ENCODE measurements at places on chromosomes 13 and 19.
A peak's percentile ranks its signal among the peaks of the same experiment; 100 is the strongest.

- DNase-seq, result no peak
These were observed 2.2 kb downstream of the HCST start for GRCh38 chr19:35904311-35905068.

DNA sequence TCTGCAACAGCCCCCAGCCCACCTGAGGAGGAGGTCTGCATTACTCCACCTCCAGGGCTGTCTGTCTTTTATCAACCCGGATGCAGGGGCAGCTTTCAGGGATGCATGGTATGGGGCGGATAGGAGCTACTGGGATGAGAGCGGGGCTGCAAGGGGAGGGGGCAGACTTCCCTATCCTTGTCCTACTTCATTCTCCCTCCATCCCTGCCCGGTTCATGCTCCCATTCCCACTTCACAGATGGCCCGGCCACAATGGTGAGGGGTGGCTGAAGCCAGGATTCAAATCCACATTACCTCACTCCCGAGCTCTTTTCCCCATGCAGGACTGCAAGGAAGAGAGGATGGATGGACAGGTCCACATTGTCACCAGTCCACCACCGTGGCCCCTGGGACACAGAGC is 40.5 kb upstream of the VSTM2B start:
- DNase-seq, result no peak

GRCh38 chr13:33349288-33349985 is 63.9 kb upstream of the STARD13 start:
- DNase-seq, result no peak

- DNase-seq, result peak; percentile 87
These were observed 17.3 kb downstream of the PLD3 start for GRCh38 chr19:40365613-40366401.

DNA sequence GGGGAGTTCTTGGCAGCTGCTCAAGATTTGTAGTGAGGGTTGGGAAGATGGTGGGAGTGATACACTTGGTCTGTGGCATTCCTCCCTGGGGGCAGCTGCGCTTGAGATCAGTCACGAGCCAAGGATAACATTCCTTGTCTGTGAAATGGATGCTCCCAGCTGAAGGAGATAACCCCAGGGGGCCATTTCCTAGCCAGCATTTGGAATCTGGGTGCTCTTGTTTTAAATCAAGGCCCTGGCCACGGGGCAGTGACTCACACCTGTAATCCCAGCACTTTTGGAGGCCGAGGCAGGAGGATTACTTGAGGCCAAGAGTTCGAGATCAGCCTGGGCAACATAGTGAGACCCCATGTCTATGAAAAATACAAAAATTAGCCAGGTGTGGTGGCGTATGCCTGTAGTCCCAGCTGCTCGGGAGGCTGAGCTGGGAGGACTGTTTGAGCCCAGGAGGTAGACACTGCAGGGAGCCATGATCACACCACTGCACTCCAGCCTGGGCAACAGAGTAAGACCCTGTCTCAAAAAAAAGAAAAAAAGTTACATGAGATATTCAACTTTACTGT is 4.6 kb downstream of the PKN1 start:
- no peak for DNase-seq

DNA sequence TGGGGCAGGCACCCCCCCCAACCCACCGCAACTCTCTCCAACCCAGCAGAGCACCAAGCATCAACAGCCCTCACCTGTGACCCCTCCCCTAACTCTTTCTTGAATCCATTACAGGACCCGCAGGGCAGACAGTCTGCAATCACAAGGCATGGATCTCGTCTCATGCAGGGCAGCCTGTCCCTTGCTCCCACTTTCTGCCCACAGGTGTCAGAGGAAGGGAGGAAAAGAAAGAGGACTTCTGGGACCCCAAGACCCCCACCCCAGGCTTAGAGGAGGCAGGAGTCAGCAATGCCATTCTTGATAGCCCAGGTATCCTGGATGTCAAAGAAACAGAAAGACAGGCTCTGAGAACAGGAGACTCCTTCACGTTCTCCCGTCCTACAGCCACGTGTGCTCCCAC is 47.4 kb upstream of the TUBGCP3 start:
- DNase-seq, result no peak

DNA sequence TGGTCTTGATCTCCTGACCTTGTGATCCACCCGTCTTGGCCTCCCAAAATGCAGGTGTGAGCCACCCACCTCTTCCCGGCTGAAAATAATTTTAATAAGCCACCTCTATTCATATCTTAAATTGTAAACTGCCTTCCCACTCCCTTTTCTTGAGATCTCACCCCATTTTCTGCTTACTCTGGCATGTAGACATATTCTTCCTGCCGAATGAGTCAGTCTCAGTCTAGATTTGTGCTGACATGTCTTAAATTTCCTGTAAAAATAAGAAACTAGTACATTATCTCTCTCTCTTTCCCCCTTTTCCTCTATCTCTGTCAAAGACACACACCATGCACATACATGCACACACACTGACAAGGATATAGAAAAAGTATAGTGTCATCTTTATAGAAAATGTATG is 60.9 kb downstream of the THSD1 start:
- no peak for DNase-seq

- no peak for DNase-seq
These were observed 1.3 kb downstream of the CARM1 start for GRCh38 chr19:10872546-10873107.

DNA sequence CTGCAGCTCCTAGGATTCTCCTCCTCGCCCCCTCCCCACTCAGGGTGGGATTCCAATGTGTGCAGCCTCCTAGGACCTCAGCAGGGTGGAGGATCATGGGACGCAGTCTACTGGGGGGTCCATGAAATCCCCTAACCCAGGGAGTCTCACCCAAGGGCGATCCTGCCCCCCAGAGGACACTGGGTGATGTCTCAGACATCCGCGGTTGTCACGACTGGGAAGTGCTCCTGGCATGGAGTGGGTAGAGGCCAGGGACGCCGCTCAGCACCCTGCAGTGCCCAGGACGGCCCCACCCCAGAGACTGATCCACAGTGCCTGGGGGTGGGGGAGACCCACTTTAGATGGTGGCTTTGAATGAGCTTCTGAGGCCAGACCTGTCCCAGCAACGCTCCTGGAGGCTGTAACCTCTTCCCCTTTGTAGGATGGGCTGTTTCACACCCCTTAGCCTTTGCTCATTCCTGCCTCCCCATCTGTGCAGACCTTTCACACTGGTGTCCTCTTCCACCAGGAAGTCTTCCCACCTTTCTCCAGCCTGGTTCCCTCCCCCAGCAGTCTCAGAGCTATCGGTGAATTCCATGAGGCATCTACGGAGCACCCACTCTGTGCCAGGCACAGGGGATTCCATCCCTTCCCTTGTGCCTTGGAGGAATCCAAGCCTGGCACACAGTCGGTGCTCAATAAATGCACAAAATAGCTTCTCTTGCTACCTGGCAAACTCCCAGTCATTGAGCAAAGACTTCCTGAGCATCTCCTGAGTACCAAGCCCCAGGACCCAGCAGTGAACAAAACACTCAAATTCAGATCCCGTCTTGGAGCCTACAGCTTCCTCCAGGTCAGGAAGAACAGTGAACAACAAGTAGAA is 10.5 kb downstream of the SMIM24 start:
- DNase-seq, result no peak

GRCh38 chr19:28428663-28429348 is 784.1 kb downstream of the UQCRFS1 start:
- DNase-seq, result no peak

GRCh38 chr19:48796298-48797083 is 14.3 kb downstream of the BCAT2 start:
- no peak for DNase-seq

GRCh38 chr13:113639616-113640262 is 18.3 kb downstream of the ATP4B start:
- no peak for DNase-seq

DNA sequence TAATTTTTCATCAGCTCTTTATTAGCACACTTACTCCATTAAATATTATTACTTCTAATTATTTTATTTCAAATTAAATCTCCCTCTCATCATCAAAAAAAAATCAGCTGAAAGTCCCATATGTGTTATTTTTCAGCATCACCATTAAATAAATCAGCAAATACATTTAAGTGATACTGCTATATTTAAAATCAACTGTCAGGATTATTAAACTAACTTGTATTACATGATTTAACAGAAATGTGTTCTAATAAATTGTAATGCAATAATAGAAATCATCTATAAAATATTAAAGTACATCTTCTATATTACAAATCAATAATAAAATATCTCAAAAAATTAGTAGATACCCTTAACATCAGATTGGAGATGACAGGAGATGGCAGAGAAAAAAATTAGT is 538.6 kb upstream of the MIR17HG start:
- no peak for DNase-seq

- no peak for DNase-seq
These were observed 30.1 kb downstream of the KLF12 start for GRCh38 chr13:74103970-74104555.

DNA sequence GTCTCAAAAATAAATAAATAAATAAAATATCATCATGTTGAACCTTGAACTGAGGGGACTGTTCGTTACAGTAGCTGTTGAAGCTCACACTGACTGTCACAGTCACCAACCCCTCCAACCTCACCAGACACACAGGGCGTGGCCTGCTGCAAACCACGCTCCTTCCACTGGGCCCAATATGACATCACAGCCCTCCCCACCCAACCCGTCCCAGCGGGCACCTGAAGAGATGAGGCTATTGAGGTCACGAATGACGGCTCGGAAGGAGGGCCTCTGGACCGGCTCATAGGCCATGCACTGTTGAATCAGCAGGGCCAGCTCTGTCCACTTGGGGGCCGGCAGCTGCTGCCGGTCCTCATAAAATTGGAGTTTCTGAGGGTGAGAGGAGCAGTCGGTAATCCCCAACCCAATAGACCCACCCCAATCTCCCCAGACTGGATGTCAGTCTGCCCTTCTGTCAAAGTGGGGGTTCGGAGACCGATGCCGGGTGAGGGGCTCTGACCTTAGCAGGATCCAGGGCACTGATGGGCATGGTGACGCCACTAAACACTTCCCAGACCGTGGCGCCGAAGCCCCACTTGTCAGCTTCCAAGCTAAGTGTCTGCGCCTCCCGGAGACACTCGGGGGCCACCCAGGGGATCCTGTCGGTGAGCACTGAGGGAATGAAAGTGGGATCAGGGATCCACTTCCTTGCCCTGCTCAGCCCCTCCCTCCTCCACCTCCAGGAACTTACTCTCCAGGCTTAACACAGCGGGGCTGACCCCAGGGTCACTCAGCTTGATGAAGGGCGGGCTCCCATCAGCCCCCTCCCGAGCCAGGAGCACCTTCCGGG is 13.2 kb downstream of the JAK3 start:
- no peak for DNase-seq

DNA sequence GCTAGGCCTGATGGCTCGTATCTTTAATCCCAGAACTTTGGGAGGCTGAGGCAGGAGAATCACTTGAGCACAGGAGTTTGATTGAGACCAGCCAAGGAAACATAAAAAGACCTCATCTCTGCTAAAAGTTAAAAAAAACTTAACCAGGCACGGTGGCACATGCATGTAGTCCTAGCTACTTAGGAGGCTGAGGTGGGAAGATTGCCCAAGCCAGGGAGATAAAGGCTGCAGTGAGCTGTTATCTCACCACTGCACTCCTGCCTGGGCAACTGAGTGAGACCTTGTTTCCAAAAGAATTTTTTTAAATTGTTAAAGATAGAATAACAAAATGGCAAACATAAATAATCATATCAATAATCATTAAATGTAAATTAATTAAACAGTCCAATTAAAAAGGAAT is 365.8 kb downstream of the MTUS2 start:
- peak; percentile 73 for DNase-seq

GRCh38 chr13:79799059-79799867 is 318.3 kb downstream of the NDFIP2 start:
- DNase-seq, result no peak

DNA sequence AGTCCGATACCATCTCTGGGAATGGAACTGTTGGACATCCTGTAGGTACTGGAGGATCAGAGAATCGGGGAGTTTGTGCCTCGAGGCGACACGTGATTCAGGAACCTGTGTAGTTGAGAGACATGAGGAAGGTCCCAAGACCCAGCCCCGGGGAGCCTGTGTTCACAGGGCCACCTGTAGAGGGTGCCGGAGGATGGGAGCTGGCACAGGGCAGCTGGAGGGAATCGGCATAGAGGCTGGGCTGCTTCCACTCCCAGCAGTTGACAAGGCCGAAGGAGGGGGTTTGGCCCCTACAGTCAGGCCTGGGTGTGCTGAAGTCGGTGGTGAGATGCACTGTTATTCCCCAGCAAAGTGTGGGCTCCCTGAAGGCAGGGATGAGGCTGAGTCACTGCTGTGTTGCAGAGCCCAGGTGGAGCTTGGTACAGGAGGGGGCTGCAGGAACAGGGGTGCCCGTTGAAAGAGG is 2.5 kb upstream of the ISYNA1 start:
- DNase-seq, result no peak

DNA sequence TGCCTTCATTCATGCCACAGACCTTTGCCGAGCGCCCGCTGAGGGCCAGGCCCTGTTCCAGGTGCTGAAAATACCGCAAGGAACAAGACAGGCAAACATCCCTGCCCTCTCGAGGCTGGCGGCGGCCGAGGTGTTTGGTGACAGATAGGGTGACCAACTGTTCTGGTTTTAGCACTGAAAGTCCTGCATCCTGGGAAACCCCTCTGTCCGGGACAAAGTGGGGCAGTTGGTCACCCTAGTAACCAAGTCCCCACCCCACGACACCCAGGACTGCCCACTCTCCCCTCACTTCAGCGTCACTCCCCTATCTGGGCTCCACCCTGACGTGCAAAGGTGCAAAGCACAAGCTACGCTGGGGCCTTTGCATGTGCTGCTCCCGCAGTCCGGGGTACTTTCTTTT is 17.3 kb downstream of the ZBTB7A start:
- no peak for DNase-seq

DNA sequence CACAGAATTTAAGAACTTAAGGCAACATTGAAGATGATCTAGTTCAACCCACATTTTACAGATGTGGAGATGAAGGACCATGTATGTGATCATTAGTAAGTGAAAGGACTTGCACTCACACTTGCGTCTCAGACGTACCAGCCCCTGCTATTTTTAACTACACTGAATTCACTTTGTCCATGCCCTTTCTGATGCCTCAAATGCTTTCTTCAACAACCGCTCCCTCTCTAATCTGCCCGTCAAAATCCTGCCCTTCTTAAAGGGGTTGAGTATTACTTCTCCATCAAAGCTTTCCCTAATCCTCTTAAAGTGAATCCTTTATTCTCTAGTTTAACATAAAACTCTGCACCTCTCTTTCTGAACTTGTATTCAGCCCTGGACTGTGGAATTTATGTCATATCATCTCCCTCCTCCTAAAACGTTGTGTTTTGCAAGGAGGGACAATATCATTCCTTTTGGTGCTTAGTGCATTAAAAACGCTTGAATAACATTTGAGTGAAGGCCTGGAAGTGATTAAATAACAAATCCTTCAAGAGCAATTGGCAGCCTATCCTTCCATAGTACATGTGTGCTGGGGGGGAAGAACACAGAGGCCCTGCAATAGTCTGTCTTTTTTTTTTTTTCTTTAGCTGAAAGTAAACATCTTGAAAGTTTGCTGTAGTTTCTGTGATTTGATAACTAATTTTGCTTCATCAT is 493.3 kb downstream of the LMO7 start:
- no peak for DNase-seq

DNA sequence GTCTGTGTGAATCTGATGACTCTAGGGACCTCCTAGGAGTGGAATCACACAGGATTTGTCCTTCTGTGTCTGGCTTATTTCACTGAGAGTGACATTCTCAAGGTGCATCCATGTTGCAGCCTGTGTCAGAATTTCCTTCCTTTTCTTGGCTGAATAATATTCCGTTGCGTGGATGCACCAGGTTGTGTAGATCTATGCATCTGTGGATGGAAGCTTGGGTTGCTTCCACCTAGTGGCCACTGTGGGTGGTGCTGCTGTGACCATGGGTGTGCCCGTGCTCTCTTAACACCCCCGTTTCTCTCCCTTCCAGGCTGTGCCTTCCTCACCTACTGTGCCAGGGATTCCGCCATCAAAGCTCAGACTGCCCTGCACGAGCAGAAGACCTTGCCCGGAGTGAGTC is 26.2 kb downstream of the CELF5 start:
- peak; percentile 47 for DNase-seq

- no peak for DNase-seq
These were observed 4.7 kb upstream of the ZNF428 start for GRCh38 chr19:43623889-43624670.
